Purkinje cell (primary cell): ENCODE measurements at places on chromosomes 1 and 21. TPM values are rescaled to one million over a fixed set of nuclear protein-coding genes. Genes with fewer than 3 reads are reported as not detected.

The NEGR1 gene
- 19.2 and 22.6 TPM in 2 replicates for polyA plus RNA-seq

The CR2 gene
- polyA plus RNA-seq, result not detected in 2 replicates

The ASTN1 gene
- 24.0 and 25.0 TPM in 2 replicates for polyA plus RNA-seq

The AKR7A2 gene
- polyA plus RNA-seq, result 3.7 and 11.6 TPM in 2 replicates

The BTBD8 gene
- 573 and 622 TPM in 2 replicates for polyA plus RNA-seq

The ATP5PO gene
- polyA plus RNA-seq, result 1,205 and 1,278 TPM in 2 replicates

The MAP10 gene
- 1.2 and 1.5 TPM in 2 replicates for polyA plus RNA-seq

The KRTAP19-1 gene
- not detected in 2 replicates for polyA plus RNA-seq

The RPTN gene
- polyA plus RNA-seq, result not detected in 2 replicates
